ENCODE measurements at places on chromosomes 7 and 10.
A peak's percentile ranks its signal among the peaks of the same experiment; 100 is the strongest.

GRCh38 chr7:44305564-44306507 lies 19.6 kb downstream of the CAMK2B start:
- peak; percentile 25 for DNase-seq

DNA sequence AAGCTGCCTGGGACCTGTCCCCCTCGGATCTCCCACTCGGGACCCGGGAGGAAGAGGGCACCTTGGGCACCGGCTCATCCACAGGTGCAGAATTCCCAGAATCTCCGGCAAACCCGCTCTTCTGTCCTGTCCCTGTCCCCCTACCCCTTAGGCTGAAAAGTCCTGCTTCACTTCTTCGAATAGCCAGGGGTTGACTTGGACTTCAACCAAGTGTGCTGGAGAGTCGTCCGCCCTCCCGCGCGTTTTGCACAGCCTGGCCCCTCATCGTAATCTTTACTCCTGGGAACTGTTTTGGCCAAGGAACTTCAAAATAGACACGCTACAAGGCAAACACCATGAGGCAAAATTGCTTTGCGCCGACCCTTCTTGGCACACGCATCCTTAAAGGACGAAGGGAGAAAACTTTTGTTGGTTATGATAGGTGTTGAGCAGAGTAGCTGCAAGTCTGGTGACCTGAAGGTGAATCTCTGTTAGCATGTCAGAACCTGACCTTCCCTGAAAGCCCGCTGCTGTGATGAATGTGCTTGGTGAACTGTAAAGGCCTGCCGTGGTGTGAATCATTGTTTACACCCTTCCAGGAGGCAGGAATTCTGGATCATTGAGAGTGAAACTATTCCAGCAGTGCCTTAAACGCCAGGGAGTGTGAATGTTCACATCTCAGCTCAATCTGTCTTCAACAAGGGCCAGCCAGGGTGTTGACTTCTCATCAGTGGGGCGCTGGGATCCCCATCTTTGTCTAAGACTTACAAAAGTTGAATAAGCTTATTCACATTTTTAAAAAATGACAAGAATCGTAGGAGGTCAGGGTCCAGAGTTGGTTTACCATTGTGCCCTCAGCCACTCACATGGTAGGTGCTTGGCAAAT lies 589 bp upstream of the RAPGEF5 start:
- DNase-seq, result peak; percentile 29

- no peak for DNase-seq
Observed at GRCh38 chr10:99709480-99710229, 22.3 kb downstream of the COX15 start.

DNA sequence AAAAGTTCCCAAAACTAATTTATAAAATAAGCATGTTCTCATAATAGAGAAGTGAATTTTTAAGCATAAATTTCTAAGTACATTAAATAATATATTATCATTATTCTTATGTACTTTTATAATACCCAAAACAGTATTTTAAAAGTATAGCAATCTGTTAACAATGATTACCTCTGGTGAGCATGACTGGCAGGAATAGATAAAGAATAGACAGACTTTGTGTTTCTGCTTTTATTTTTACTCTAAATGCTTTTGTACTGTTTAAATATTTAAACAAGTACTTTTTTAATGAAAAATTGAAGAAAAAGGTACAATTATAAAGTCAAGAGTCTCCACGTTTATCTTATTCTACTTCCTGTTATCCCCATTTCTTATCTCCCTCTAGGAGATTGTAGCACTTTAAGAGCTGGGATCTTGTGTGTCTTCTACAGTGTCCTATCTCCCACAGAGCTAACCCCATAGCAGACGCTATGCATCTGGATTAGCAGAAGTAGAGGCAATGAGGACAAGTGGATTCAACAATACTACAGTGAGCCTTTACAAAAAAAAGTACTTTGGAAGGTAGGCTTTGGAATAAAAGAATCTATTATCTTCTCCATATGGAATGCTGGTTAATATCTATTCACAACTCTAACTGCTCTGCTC lies 42.9 kb downstream of the IDE start:
- DNase-seq, result no peak

GRCh38 chr10:113788604-113789083 lies 37.2 kb downstream of the PLEKHS1 start:
- peak; percentile 13 for DNase-seq

GRCh38 chr7:157189405-157189804 lies 50.7 kb downstream of the UBE3C start:
- no peak for DNase-seq

DNA sequence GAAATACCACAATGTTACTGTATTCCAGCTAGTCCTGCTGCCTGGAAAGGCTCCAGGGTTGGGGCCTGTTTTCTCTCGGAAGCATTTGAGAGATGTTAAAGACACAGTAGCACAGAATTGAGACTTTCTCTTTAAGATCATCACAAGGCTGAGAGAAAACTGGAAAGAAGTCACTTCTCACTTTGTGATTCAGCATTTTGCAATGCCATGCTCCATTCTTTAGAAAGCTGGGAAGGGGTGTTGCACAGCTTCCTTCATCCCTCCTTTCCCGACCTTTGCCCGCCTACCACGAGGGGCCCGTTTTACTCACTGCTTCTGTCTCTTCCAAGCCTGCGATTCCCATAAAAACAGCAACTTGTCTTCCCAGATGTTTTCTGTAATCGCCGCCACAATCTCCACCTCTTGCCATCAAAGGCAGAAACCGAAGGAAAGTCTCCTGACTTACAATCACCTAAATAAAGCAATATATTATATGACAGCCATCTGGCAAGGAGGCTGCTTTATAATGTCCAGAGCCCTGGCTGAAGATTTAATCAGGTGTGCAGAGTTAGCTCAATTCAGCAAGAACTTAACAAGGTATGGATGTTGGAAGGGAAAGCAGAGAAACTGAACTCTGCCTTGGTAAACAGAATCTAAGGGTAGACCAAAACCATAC lies 18.9 kb downstream of the NOD1 start:
- no peak for DNase-seq

- DNase-seq, result no peak
Observed at GRCh38 chr7:41188163-41189130, 514.4 kb downstream of the INHBA start.

- no peak for DNase-seq
Observed at GRCh38 chr7:27156508-27156898, at the start of gene HOXA7. Gene HOXA7 (minus strand): TSS chr7:27156675. CDS start chr7:27156545, 130 bp downstream.

DNA sequence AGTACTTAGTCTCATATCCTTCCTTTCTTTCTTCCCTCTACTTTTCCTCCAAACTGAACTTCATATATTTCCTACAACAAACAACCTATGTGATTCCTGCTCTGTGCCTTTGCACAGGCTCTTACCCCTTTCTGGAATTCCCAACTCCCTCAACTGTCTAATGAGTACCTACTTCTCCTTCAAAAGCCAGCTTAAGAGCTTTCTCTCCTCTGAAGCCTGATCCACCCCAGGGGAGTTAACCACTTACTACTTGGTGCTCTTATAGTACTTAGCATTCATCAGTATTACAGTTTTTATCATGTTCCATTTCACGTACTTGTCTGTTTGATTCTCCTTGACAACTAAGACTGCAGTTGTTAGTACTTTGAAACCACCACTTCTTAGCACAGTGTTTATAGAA lies 246.1 kb downstream of the LRRTM3 start:
- DNase-seq, result no peak

DNA sequence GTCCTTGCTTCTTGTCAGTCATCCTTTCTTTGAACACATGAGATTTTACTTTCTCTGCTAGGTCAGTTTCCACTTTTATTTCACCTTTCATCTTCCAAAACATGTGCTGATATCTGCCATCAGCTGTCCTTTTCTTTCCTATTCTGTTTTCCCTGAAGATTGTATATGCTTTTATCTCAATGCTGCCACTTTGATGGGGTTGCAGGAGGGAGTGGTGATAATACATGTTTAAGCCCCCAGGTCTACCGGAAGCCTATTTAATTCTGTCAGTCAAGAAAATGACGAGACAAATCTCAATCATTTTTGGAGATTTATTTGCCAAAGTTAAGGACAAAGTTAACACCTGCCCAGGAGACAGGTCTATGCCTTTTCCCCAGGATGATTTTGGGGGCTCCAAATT lies 73.8 kb downstream of the MRPL32 start:
- DNase-seq, result no peak

- DNase-seq, result no peak
Observed at GRCh38 chr7:135486261-135486920, 23.5 kb downstream of the CNOT4 start.

DNA sequence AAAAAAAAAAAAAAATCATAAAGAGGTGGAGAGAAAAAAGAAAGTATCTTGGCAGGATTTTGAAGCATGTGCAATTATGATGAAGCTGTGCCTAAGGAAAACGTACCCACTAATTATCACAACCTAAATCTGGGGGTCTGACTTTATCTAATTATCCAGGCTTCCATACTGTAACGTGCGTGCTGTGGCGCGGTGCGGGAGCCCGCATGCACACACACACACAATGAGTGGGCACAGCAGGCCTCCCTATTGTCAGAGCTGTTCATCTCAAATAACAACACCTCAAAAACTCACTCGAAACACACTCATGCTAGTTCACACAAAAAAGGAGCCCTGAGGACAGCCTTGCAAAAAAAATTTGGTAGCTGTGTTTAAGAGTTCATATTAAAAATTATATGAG lies 31.9 kb downstream of the BEND7 start:
- no peak for DNase-seq

GRCh38 chr10:11115337-11115736 lies 97.7 kb downstream of the CELF2 start:
- no peak for DNase-seq

DNA sequence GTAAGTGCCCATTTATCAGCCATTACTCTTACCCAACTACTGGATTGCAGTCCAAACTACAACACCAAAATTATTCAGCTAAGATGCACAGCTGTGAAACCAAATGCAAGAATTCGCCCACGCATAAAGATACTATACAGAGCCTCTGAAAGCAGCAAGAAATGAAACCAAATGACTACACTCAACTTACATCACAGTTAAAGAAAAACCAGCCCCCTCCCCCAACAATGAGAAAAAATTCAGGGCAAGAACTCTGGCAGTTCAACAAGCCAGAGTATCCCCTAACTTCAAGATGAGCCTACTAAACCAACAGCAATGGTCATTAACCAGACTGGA lies 209.1 kb upstream of the VWC2 start:
- DNase-seq, result no peak

- DNase-seq, result no peak
Observed at GRCh38 chr7:142380069-142380468, 122.2 kb upstream of the PRSS58 start.

DNA sequence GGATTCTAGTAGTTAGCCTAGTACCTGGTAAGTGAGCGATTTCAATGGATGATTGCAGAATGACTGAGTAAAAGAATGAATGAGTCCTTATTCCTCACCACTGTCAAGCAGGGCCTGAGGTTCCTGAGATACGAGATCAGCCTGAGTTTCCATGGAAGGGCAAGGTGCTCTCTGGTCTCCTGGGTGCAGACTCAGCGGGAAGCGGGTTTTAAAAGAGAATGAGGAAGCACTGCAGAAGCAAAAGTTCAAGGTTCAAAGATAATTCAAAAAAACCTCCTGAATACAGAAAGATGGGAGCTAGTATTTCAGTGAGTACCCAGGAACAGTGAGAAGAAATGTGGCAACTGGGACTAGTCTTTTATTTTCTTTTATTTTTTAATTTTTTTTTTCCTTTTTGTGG lies 4.3 kb downstream of the ZNF3 start:
- no peak for DNase-seq

- no peak for DNase-seq
Observed at GRCh38 chr7:106721816-106722785, 61.1 kb upstream of the CCDC71L start.

GRCh38 chr10:103648636-103649532 lies 155.4 kb downstream of the NEURL1 start:
- DNase-seq, result no peak

DNA sequence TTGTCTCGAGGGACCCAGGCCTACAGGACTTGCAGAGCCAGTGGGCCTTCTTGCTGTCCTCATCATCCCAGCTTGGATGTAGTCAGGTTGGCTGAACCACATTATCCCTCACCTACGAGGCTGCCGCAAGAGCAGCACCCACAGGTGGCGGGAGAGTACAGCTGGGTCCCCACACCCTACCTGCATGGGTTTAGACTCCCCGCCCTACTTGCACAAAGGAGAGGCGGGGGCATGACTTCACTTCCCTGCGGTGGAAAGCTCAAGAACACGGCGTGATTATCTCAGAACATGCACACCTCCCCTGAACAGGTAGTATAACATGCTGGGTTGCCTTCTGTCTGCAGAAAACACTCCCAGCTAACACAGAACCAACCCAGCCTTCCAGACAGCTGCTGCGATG lies 57.5 kb downstream of the CTBP2 start:
- no peak for DNase-seq

DNA sequence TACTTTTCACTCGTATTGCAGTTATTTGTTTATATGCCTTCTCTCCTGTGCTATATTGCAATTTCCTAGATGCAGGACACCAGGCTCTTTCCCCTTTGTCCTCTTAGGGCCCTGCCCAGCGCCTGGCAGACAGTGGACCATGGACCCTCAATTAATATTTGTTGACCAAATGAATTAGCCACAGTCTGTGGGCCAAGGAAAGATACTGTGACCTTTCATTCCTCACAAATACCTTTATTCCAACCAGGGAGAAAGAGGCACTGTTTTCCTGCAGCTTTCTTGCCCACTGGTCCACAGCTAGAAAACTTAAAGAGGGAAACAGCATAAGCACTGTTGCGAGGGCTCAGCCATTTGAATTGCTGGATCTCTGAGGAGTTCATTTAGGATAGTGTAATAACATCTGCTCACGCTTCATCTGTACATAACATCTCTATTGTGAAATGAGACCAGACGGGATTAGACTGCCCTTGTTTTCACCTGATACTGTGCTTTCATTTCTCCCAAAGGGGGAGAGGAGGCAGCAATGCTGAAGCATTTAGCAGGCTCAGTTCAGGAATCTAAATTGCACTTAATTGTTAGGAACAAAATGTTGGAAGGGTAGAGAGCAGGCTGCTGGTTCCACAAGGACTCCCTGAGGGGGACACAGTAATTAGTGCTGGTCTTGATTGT lies 46.7 kb downstream of the TNS3 start:
- no peak for DNase-seq

- no peak for DNase-seq
Observed at GRCh38 chr7:10998996-10999757, 25.5 kb downstream of the PHF14 start.

DNA sequence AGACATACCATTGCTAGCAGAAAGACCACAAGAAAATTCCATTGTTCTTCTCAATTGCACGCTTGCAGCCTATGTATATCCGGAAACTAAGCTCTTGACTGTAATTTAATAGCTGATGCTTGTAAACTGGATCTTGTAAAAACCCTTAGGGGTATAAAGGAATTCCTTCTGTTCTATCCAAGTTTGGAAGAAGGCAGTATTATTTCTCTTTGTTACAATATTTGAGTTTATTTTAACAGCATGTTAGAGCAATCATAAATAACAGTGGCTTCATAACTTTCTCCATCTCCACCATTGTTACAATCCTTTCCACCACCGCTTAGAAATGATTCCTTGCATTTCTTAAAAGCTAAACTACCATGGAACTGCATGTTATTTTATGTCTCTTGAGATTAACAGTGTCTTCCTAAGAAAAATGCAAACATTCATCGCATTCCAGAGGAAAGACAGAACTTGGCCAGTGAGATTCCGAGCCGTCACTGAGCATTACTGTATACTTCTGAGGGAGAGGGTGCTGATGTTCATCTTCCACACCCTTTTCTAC lies 92.5 kb downstream of the TRIL start:
- no peak for DNase-seq

GRCh38 chr7:143383642-143383957 lies 2.5 kb downstream of the ZYX start:
- no peak for DNase-seq

GRCh38 chr7:19982841-19983835 lies 209.7 kb upstream of the TMEM196 start:
- DNase-seq, result no peak

- DNase-seq, result no peak
Observed at GRCh38 chr7:102291056-102291915, 4.6 kb downstream of the SH2B2 start.
